ENCODE measurements at places on chromosomes 1 and 21.

DNA sequence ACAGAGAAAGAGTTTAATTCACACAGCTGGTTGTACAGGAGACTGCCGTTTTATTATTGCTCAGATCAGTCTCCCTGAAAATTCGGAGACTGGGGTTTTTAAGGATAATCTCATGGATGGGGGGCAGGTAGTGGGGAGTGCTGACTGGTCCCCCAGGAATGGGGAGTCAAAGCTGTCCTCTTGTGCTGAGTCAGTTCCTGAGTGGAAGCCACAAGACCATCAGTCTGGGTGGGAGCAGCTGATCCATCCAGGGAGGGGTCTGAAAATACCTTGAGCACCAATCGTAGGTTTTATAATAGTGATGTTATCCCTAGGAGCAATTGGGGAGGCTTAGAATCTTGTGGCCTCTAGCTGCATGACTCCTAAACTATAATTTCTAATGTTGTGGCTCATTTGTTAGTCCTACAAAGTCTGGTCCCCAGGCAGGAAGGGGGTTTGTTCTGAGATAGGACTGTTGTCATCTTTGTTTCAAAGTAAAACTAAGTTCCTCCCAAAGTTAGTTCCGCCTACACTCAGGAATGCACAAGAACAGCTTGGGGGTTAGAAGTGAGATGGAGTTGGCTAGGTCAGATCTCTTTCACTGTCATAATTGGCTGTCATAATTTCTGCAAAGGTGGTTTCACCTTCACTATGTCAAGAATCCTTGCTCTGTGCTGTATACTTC, 50.3 kb downstream of the TRAF5 start:
- DNase-seq = no peak

DNA sequence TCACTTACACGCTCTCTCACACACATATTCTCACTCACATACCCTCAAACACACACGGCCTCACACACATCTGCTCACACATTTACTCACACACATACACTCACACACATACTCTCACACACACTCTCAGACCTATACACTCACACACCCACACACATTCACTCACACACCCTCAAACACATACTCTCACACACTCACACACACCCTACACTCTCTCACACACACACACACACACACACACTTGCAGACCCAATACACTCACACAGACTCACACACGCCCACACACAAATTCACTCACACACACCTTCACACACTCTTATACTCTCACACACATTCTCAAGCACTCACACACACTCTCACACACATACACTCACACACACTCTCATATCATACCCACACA, 155.5 kb upstream of the BACE2 start:
- no peak for DNase-seq

- no peak for DNase-seq
These were observed 1.6 kb upstream of the LAMC1 start for GRCh38 chr1:183021405-183022201.

DNA sequence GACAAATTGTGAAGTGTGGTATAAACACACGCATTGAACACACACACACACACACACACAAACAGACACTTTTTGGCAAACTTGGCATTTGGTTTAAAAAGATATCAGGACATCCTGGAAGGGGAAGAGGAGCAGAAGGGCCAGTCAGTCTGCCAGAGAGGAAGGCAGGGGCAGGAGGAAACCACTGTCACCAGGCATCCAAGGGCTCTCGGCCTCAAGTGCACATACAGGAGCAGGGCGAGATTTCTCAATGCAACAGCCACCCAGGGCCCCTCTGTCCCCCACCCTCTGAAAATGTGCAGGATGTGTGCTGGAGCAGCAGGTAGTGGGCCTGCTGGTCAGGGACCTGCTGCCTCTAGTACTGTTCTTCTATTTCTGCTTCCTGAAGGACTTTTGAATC, 71.2 kb downstream of the ABCA4 start:
- DNase-seq = no peak

- DNase-seq = no peak
These were observed 62.2 kb upstream of the ATP1B1 start for GRCh38 chr1:169044296-169044695.

GRCh38 chr21:16437586-16437985, 707.8 kb downstream of the USP25 start:
- DNase-seq = no peak

DNA sequence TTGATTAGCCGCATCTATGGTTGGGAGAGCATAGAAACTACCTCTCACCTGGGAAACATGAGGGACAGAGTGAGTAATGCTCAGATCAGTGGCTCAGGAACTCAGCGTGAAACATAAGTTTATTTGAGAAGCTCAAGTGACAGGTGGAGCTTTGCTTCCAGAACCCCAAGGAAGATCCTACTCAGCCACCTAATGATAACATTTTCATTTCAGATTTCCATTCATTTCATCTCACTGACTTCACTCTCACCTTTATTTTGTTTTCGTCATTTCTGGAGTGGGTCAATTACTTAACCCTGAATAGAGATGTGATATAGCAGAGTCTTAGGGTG, 145.5 kb upstream of the DUSP10 start:
- DNase-seq = no peak

GRCh38 chr1:174967845-174968705, 31.7 kb upstream of the CACYBP start:
- no peak for DNase-seq

DNA sequence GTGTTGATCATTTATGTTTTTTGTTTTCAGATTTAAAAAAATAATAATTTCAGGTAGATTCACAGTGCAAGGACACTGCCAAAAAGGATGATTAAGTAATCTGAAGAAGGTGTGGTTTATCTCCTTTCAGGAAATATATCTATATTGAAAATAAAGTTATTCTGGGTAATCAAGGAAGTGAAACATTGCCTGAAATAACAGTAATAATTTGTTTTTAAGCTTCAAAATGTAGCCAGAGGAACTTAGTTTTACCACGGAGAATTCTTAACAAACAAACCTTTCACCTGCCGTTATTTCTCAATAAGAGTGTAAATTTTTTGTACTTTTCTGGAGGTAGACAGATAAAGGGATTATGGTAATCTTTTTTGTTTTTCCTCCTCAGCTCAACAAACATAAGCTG, 2.9 kb upstream of the DPH5 start:
- no peak for DNase-seq

GRCh38 chr1:92853299-92853698, 21.5 kb downstream of the RPL5 start:
- DNase-seq = no peak

- DNase-seq = peak; percentile 74
These were observed 43.2 kb downstream of the SLC44A3 start for GRCh38 chr1:94863297-94863911.

GRCh38 chr1:10074059-10074851, 41.5 kb downstream of the UBE4B start:
- peak; percentile 96 for DNase-seq

- DNase-seq = no peak
These were observed 15.1 kb upstream of the THRAP3 start for GRCh38 chr1:36208978-36209703.

GRCh38 chr1:220339581-220339980, 67.3 kb upstream of the RAB3GAP2 start:
- DNase-seq = no peak
